Fibroblast of skin of abdomen (primary cell): ENCODE measurements at places on chromosomes 3 and 15.

GRCh38 chr3:133712017-133712416 lies 34.2 kb upstream of the TF start:
- DNase-seq = no peak

DNA sequence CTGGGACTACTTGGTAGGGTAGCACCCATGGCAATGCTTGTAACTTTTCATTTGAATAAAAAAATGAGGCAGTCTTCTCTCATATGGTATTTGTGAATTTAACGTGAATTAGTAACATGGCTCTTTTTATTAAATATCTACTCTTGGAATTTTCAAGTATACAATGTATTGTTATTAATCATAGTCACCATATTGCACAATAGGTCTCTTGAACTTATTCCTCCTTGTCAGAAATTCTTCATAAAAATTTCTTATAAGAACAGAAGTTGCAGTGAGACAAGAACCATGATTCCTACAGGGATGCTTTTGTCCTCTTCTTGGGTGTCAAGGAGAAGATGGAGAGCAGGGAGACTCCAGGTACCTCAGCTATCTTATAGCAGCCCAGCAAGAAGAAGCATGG lies 203.8 kb upstream of the FEZF2 start:
- peak; percentile 14 for DNase-seq

DNA sequence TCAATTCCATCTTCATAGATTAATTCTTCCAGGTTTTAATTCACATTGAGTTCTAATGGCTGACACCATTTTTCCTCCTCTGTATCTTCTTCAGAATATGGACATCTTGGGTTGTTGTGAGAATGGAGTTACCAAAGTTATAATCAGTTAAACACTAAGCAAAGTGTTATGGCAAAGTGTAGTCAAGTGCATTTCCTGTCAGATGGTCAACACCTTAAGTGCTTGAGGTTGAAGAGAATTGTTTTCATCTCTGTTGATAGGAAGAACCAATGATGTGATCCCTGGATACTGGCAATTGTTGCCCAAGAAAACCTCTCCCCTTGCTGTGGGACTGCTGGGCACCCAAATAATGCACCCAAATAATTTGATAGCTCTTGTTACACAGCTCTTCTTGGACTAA lies 102.6 kb upstream of the SATB1 start:
- DNase-seq = no peak

- no peak for DNase-seq
These were observed 507 bp upstream of the JMJD7 start for GRCh38 chr15:41827290-41827879.

GRCh38 chr3:42371776-42372175 lies 38.6 kb downstream of the LYZL4 start:
- no peak for DNase-seq

DNA sequence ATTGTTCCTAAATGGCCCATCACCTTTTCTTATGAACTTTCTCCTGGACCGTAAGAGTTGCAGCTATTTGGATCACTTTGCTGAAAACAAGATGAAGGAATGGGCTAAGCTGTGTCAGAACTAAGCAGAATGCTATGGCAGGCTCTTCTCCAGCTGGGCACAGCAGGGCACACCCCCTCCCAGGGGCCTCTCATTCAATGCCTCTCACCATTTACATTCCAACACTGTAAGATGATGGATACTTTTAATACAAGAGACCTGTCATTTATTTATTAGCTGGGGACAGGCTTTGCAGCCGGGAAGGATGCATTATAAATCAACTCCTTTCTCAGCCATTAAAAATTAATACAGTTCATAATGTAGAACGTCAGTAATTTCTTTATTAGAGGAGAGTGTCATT lies 240.1 kb downstream of the NTRK3 start:
- DNase-seq = no peak

GRCh38 chr15:83955806-83956265 lies 279.7 kb upstream of the GOLGA6L4 start:
- DNase-seq = no peak

- no peak for DNase-seq
These were observed 226.7 kb upstream of the FEZF2 start for GRCh38 chr3:62600033-62600432.

- no peak for DNase-seq
These were observed 33.4 kb downstream of the SEC62 start for GRCh38 chr3:170000051-170000450.

GRCh38 chr3:156644958-156645357 lies 29.4 kb upstream of the TIPARP start:
- DNase-seq = no peak

GRCh38 chr15:47856071-47856470 lies 138.8 kb downstream of the SEMA6D start:
- DNase-seq = no peak

GRCh38 chr15:57458356-57458781 lies 82.1 kb downstream of the CGNL1 start:
- DNase-seq = no peak

DNA sequence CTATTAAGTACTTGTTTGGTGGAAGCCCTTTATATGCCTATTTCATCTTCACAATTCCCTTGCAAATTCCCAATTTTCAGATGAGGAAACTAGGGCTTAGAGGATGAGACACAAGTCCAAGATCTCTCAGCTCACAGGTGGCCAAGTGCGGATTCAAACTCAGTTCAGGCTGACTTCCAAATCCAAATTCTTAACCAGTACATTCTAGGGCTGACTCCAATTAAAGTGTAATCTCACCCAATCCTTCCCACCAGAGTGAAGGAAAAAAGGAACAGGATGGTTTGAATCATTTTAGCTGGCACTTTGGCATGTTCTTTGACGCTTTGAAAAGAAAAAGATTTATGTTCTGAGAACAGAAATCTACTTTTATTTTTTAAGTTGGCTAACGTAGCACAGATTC lies 12.7 kb downstream of the ARHGEF3 start:
- no peak for DNase-seq

DNA sequence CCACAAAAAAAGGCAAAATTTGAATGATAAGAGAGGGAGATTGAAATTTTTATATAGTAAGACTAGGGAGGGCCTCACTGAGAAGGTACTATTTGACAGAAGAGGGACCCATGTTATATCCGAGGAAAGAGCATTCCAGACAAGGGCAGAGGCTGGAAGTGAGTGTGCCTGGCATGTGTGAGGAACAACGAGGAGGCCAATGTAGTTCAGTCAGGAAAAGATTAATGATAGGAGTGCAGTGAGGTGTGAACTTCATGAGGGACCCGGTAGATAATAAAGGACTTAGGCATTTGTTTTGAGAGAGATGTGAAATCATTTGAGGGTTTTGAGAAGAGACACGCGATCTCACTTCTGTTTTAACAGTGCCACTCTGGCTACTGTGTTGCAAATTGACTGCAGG lies 36.3 kb downstream of the ASTE1 start:
- DNase-seq = no peak

DNA sequence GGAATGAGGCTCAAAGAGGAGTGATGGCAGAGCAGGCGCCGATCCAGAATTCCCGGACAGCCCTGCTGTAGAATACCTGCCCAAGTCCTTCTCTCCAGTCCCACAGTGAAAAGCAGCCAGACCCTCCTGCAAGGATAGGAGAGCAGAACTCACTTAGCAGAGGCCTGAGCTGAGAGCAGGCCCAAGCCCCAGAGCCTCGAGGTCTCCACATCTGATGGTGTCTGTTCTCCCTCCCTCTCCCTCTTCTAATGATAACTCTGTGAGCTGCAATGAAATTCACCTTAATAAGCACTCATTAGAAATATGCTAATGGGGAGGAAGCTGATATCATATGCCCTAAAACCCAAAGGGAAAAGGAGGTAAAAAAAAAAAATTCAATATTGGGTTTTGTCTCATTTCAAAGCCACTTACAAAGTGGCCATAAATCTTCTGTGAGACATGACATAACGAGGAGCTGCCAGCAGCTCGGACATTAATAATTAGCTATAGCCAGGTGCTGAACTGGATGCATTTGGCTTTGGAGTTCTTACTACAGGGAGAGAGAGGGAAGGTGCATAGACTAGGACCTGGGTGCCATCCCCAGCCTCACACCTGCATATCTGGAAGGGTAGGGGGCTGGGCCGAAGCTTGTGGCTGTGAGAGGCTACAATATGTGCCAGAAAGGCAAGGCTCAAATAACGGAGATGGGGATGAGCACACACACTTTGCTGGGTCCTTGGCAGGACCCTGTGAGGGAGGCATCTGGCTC lies 108.4 kb downstream of the MEGF11 start:
- DNase-seq = peak; percentile 12

GRCh38 chr3:83662381-83662960 lies 1296.3 kb upstream of the CADM2 start:
- DNase-seq = no peak

GRCh38 chr3:48555231-48555948 lies 1.2 kb downstream of the PFKFB4 start:
- DNase-seq = no peak

- peak; percentile 6 for DNase-seq
These were observed 29.9 kb downstream of the SLC49A4 start for GRCh38 chr3:122824465-122825381.
